ENCODE measurements at places on chromosomes 7 and 10.

GRCh38 chr7:153385502-153385901 is 626.0 kb downstream of the ACTR3B start:
- no peak for DNase-seq

DNA sequence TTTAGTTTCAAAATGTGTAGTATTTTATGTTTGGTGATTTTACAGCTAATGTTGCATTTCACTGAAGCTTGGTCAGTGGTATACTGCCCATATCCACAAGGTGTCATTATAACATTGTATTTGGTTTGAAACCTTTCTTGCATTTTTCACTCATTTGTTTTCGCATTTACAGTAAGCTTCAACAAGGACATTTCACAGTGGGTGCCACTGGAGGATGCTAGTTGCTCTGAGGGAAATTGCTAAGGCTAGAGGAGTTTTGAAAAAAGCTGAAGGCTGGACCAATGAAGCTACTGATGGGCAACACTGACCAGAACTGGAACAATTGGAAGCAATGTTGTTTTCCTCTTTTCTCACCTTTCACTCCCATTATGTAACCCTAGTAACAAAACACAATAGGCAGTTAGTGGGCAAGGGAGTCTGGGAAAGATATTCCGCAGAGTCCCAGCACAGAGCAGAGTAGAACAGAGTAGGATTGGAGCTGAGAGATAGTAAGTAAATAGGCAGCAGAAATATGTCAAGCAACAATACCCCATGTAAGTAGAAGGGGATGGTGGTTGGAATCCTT is 23.6 kb upstream of the SRI start:
- DNase-seq = peak; percentile 51

DNA sequence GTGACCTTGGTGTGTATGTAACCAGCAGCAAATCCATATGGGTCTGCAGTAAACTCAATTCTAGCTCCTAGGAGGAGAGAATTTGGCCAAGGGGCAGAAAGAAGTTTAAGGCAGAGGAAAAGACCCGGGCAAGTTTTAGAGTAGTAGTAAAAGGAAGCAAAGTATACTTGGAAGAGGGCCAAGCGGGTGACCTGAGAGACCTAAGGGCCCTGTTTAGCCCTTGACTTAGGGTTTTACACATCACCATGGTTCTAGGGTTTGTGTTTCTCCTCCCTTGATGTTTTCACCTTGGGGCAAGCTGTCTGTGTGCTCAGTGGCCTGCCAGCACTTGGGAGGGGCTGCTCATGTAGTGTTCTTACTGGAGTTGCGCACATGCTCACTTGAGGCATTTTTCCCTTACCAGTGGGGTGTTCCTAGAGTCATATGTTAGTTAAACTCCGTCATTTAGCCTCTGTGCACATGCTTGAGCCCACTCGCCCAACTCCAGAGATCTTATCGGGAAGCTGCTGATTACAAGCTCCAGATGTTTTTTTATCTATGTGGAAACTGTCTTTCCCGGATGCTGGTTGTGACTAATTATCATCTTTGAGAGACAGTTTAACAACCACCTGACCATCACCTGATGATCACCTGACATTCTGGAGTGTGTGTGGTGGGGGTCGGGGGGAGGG is 137.6 kb upstream of the PRSS1 start:
- no peak for DNase-seq

DNA sequence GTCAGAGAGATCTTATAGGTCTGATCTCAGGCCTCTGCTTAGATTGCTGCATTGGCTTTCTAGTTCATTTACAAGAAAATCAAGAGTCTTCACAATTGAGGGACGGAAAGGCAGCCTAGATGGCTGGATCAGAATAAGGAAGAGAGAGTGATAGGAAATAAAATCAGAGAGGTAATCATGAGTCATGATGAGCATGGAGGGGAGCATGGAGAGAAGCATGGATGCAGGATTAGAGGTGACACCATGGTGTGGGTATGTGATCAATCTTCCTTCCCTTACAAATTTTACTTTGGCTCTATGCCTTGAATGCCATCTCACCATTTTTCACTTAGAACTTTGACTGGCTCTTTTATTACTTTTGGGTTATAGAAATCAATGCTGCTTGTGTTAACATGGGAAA is 1.4 kb downstream of the BCCIP start:
- peak; percentile 61 for DNase-seq

DNA sequence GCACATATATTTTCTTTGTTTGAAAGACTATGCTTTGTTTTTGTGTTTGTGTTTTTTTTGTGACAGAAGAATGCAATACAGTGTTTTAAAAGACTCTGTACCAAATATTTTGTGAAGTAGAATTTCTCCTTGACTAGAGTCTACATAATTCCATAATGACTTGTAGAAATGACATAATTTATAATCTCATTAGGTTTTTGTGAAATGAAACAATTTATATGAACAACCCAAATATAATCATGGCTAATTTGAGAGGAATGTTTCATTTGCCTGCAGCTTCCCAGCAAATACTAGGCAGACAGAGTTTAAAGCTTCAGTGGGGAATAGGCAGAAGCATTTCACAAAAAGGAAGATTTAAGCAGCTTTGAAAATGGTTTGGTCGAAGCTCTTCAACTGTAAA is 215.6 kb upstream of the LRRN3 start:
- no peak for DNase-seq

DNA sequence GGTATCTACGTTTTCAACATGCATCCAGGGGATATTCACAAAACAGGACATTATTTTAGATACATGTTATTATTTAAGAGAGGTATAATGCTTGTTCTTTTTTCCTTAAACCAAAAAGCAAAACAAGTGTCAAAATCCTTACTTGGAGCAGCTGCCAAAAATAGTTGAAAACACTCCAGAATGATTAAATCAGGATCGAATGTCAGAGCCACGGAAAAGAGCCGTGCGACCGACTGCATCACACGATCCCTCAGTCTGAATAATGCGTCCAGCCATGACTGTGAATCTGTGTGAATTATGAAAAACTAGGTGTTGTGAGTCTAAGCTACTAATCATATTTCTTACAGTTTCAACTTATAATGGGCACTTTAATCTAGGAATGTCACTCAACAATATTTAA is 126.0 kb downstream of the PARD3 start:
- peak; percentile 73 for DNase-seq

GRCh38 chr7:49425277-49425818 is 348.1 kb upstream of the VWC2 start:
- DNase-seq = no peak

- DNase-seq = peak; percentile 94
These were observed 195.4 kb downstream of the SKIDA1 start for GRCh38 chr10:21329995-21330627.

DNA sequence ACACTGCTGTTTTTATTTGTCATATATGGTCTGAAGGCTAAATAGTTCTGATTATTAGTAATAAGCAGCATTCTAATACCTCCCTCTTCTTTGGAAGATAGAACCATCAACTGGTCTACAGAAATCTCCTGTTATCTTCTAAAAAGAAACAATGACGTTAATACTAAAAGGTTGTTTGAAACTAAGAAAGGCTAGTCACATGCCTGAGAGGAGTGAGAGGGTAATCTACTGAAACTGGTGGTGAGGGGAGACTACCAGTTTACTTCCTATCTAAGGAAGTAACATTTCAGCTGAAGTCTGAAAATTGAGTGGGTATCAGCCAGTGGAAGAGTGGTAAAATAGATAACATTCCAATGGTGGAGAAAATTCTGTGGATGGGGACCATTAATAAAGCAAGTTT is 48.4 kb downstream of the FGFBP3 start:
- no peak for DNase-seq

- no peak for DNase-seq
These were observed 11.2 kb downstream of the MUC17 start for GRCh38 chr7:101031082-101031481.

GRCh38 chr7:5215313-5215712 is 25.3 kb downstream of the WIPI2 start:
- no peak for DNase-seq

DNA sequence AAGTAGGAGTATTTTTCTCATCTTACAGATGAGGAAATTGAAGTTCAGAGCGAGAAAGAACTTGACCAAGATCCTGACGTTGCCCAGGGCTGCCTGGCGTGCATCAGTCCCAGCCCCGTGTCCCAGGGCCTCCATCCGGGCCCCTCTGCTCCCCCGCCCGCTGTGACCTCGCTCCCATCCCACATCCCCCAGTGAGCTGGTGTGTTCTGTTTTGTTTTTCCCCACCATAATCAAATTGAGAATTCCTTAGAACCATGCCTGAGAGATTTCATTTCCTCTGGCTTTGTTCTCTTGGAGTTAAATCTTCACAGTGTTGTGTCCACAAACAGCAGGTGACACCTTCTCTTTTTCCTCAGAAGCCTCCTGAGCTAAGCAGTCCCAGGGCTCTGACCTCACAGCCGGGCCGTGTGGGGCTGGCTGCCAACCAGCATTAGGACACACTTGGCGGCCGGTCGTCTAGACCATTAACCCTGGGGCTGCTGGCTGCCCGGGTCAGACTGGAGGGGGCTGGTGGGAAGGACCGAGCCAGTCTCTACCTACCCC is 44.3 kb downstream of the PFKP start:
- no peak for DNase-seq

GRCh38 chr10:12327074-12327473 is 22.3 kb upstream of the CAMK1D start:
- DNase-seq = no peak

- DNase-seq = peak; percentile 15
These were observed 474.1 kb upstream of the ZMIZ1 start for GRCh38 chr10:78594559-78595268.

- DNase-seq = no peak
These were observed 56.0 kb upstream of the SLC35G1 start for GRCh38 chr10:93837822-93838221.

GRCh38 chr10:17394854-17395253 is 59.5 kb downstream of the ST8SIA6 start:
- DNase-seq = no peak

GRCh38 chr10:132110111-132110521 is 44.4 kb downstream of the JAKMIP3 start:
- no peak for DNase-seq

DNA sequence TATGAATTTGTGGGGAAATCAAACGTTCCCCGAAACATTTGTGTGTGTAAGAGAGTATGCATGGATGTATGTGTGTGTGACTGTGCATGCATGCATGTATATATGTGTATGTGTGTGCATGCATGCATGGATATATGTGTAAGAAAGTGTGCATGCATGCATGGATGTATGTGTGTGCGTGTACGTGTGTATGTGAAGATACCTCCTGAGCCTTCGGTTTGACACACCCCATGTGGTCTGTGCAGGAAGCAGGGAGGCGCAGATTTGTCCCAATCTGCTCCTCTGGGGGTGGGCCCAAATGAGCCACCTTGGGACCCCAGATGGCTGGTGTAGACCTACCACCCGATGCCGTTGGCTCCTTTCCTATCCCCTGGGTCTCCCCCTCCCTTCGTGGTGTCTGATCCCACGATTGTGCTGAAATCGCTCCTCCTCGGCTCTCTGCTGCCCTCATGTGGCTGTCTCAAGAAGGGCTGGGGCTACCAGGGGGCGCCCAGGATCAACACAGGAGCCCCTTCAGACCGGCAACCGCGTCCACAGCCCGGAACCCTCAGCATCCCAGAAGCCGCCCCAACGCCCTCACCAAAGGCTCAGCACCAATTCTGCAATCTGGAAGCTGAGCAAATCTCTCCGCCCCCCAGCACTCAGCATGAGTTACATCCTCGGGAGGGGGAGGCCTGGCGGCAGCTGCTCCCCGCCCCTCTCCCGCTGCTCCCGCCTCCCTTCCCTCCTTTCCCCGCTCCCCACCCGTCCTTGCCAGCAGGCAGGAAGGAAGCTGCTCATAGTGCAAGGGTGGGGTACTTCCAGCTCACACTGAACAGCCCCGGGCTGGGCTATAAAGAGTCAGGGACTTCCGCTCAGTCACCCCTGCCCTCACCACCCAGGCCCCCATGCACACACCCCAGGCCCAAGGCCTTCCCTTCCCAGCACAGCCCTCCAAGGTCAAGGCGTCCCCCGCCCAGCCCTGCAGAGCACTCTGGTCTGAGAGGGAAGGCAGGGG is 2.3 kb upstream of the NOS3 start:
- no peak for DNase-seq

GRCh38 chr10:52346394-52347326 is 32.6 kb downstream of the DKK1 start:
- no peak for DNase-seq

DNA sequence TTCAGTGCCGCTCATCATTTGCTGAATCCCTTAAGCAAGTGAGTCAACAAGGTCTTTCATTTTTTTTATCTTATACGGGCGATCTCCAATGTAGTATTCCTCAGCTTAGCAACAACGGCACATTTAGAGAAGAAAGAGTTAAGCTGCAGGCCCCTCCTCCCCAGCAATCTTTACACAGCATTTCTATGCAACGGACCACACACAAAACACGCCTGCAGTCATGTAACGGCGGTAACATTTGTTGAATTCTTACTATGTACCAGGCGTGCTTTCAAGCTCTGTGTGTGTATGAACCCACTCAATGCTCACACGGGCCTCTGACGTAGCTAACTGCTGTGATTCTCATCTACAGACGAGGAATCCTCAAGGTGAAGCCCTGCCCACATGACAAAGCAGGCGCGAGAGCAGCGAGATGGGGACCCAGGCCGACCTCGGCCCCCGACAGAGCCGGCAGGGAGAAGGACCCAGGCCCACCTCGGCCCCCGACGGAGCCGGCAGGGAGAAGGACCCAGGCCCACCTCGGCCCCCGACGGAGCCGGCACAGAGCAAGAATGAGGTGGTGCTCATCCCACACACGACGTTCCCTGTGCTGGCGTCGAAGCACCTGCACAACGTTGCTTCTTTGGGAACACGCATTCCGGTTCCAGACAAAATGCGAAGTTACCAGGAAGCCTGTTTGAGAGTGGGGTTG is 240.7 kb downstream of the ZMYND11 start:
- DNase-seq = no peak

- DNase-seq = peak; percentile 60
These were observed 4.0 kb upstream of the SH3PXD2A start for GRCh38 chr10:103859161-103860086.

DNA sequence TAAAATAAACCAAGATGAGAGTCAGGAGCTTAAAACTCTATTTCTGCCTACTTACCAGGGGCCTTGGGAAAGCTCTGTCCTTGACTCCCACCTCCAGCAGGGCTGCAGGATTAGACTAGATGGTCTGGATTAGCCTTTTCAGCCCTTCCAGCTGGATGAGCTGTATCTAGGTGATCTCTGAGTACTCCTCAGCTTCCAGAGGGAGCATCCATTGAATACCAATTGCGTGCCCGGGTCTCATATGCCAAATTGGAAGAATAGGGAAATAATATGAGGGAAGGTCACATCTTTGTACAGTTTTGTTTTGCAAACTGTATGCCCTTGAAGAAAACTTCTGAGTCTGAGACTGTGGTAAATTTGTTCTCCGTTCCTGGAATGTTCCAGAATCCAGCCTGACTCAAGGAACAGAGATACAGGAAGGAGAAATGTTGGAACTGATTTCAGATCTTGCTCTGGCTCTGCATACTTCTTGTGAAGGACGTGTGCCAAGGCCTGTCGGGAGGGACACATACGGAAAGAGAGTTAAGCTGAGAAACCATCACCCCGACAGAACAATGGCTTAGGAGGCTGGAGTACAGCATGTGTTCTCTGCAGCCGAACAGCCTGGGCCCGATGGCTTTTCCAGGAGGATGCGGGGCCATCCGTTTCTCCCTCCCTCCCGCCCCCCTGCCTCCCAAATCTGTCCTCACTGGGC is 44.9 kb downstream of the MINDY4 start:
- DNase-seq = no peak

GRCh38 chr7:117715784-117716445 is 157.3 kb downstream of the CTTNBP2 start:
- DNase-seq = peak; percentile 52

GRCh38 chr7:53315981-53316380 is 280.5 kb downstream of the POM121L12 start:
- DNase-seq = no peak

- no peak for DNase-seq
These were observed 78.5 kb upstream of the FRMD4A start for GRCh38 chr10:14409247-14409646.

- peak; percentile 80 for DNase-seq
These were observed 25.5 kb downstream of the FGFBP3 start for GRCh38 chr10:91883549-91884444.
